ENCODE measurements at places on chromosomes 7 and 10. TPM values are rescaled to one million over a fixed set of nuclear protein-coding genes. Genes with fewer than 3 reads are reported as not detected.

SORCS1 gene
- total RNA-seq: 40.6 TPM

HOXA5 gene
- not detected for total RNA-seq

IKZF1 gene
- 2.3 TPM for total RNA-seq

MYPN gene
- total RNA-seq: not detected

CALML5 gene
- total RNA-seq: not detected

ST8SIA6 gene
- total RNA-seq: 16.2 TPM

ANKRD1 gene
- total RNA-seq: not detected

TMEM72 gene
- total RNA-seq: 0.16 TPM

CNNM1 gene
- 3.1 TPM for total RNA-seq

IGF2BP3 gene
- 84.1 TPM for total RNA-seq

PCGF5 gene
- 30.7 TPM for total RNA-seq

CRYGN gene
- total RNA-seq: not detected

CCNY gene
- 49.9 TPM for total RNA-seq

SAP25 gene
- total RNA-seq: not detected

SLC29A4 gene
- total RNA-seq: 16.1 TPM

SEMA4G gene
- 8.0 TPM for total RNA-seq

HOXA10 gene
- not detected for total RNA-seq

ACTL6B gene
- total RNA-seq: 109 TPM

EPHB6 gene
- total RNA-seq: 55.8 TPM

VSTM4 gene
- total RNA-seq: 2.3 TPM

CEP55 gene
- total RNA-seq: 1.9 TPM

STEAP2 gene
- total RNA-seq: 2.3 TPM

RET gene
- total RNA-seq: 0.94 TPM

GTF2IRD2 gene
- total RNA-seq: 51.0 TPM

ADARB2 gene
- total RNA-seq: 4.8 TPM

ZNF722 gene
- not detected for total RNA-seq

SPDYE6 gene
- total RNA-seq: 0.16 TPM

TUBAL3 gene
- not detected for total RNA-seq

HABP2 gene
- total RNA-seq: 0.31 TPM

TMEM196 gene
- 10.1 TPM for total RNA-seq

HSPA12A gene
- total RNA-seq: 17.3 TPM

UPK3B gene
- total RNA-seq: not detected

CRHR2 gene
- total RNA-seq: 1.1 TPM

PTN gene
- 182 TPM for total RNA-seq

GPER1 gene
- 1.1 TPM for total RNA-seq

PDSS1 gene
- total RNA-seq: 22.3 TPM

MKX gene
- total RNA-seq: 0.94 TPM

NUPR2 gene
- 0.62 TPM for total RNA-seq

SLC25A28 gene
- 18.6 TPM for total RNA-seq

COL26A1 gene
- total RNA-seq: 3.4 TPM

MET gene
- total RNA-seq: 65.5 TPM

CELF2 gene
- 193 TPM for total RNA-seq

CH25H gene
- total RNA-seq: 0.78 TPM

C7orf33 gene
- total RNA-seq: not detected

RNF32 gene
- 2.2 TPM for total RNA-seq

GJC3 gene
- total RNA-seq: 0.47 TPM

ABCC2 gene
- 0.16 TPM for total RNA-seq

NUDT5 gene
- total RNA-seq: 22.0 TPM

MINDY4 gene
- total RNA-seq: 5.3 TPM

ASAH2 gene
- 1.7 TPM for total RNA-seq

PAX2 gene
- not detected for total RNA-seq

PGAM2 gene
- total RNA-seq: 5.9 TPM
